ENCODE measurements at places on chromosomes 3 and 15.

DNA sequence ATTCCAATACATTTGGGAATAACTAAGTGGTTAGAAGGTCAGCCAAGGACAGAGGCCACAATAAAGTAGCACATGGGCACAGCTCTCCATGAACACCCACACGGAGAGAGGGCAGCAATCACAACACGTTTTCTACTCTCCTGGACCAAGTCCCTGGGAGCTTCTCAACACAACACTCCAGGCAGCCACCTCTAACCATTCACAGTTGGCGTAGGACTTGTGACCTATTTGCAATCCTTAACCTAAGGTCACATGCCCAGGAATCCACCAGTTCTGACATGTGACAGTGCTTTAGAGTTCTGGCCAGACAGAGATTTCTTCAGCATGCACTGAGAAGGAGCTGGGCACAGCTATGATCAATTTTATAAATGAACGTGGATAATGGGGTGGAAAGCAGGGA, 280.8 kb downstream of the SHQ1 start:
- no peak for DNase-seq

DNA sequence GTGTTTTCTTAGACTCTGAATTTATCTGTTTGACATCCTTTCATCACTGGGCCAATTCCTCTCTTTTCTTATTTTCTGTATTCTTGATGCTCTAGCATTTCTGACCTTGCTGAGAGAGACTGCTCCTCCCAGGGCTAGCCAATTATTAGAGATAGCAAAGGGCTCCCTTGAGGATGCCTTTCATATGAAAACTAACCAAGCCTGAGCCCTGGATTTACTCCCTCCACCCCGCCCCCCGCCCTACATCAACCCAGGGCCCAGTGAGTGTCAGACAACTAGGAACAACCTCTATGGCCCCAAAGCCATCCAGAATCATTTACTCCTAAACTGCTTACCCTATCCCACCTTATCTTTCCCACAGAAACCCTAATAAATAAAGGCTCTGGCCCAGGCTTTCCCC, 69.7 kb upstream of the LARS2 start:
- DNase-seq: no peak

GRCh38 chr3:20215636-20216035, 29.6 kb upstream of the SGO1 start:
- no peak for DNase-seq

GRCh38 chr15:39195961-39196486, 384.9 kb upstream of the THBS1 start:
- no peak for DNase-seq

DNA sequence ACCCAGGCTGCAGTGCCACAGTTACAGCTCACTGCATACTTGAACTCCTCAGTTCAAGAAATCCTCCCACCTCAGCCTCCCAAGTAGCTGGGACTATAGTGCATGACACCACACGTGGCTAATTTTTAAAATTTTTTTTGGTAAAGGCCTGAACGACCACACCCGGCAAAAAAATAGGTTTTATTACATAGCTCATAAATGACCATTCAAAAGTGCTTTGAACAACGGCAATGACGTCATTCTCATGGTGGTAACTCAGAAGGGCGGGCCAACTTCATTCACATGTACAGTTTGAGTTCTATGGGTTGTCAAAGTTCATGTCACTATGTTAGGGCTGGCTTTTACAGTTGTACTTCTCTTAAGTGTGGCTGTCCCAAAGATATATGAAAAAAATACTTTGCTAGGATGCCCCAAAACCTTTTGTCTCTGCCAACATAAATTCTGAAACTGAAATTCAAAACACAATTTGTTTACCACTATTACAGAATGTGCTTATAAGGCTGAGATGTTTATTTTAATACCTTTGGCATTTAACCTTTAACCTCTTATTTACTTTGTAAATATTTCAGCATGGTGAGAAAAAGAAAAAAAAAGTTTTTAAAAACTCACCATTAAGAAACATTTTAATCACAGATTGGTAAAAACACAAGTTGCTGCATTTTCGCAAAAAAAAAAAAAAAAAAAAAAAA, 6.2 kb downstream of the MYO1E start:
- DNase-seq: no peak

DNA sequence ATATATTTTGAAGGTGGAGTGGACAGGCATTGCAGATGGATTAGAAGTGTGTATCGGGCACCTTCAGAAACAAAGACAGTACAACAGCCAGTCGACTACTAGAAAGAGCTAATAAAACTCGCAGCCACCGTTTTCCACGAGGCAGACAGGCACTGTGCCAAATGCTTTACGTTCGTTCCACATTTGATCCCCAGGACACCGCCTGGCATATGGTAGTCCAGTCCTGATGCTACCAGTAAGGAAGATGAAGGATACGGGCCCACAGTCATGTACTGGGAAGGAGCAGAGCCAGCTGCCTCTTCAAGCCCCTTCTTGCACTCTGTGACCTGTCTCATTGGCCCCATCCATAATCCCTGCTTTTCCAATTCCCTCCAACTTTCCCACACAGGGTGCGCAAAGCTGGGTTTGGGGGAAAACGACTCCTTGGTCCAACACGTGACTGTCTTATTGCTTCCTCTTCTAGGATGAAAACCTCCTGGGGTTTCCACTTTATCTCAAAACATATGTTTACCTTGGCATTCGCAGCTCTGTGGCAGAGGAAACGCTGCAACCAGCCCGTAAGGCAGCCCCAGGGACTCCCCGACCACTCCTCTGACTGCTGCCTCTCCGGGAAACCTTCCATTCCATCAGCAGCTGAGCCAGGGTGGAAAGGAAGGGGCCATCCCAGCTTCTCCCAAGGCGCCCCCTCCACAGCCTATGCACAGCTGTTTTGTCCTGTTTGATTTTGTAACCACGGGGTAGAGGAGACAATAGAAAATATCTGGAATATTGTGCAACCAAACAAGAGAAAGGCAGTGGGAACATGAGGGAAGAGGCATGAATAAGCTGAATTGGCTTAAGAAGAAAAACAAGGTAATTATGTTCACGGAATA, 107.4 kb downstream of the ADAMTS17 start:
- DNase-seq: no peak

DNA sequence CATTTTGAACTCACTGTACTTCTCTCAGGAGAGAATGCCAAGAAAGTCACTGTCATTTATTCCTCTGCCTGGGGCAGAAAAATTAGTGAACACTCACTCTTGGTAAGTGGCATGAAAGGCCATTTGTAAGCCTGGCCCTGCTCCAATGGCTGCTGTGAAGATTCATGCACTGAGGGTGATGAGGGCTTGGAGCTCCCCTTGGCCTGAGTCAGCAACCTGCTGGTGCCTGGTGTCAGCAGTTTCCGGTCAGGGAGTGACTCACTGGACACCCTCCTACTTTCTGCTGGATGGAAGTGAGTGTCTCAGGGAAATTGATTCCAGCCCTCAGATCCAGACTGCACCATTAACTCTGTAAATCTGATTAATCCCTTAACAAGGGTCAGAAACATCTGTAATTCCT, 37.6 kb downstream of the TRA2B start:
- no peak for DNase-seq

All from stimulated activated CD4-positive, alpha-beta T cell treated with anti-CD3 and anti-CD28 coated beads, Interleukin-1b, Interleukin-23, amount 100 ng/mL, for 1 hour (primary cell).